ENCODE measurements at places on chromosomes 6 and 20.
A peak's percentile ranks its signal among the peaks of the same experiment; 100 is the strongest.

GRCh38 chr6:5190507-5190906, 70.2 kb downstream of the LYRM4 start:
- DNase-seq, result peak; percentile 84

- DNase-seq, result no peak
Observed at GRCh38 chr6:142118328-142118727, 14.4 kb upstream of the GJE1 start.

DNA sequence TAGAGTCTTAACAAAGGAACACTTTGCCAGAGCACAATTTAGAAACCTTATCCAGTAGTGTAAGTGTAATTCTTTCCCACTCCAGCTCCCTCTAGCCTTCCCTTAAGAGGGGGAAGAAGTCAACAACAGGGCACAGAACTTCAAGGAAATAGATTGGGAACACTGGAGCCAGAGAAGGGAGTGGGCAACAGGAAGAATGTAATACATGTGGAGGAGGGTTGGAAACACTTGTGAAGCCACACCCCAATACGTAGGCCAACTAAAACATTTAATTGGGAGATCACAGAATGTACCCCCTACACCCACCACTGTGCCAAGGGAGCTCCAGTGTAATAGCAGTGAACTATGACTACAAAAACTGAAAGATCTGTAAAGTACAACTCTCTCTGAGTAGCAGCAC, 735.7 kb upstream of the HS3ST5 start:
- no peak for DNase-seq

DNA sequence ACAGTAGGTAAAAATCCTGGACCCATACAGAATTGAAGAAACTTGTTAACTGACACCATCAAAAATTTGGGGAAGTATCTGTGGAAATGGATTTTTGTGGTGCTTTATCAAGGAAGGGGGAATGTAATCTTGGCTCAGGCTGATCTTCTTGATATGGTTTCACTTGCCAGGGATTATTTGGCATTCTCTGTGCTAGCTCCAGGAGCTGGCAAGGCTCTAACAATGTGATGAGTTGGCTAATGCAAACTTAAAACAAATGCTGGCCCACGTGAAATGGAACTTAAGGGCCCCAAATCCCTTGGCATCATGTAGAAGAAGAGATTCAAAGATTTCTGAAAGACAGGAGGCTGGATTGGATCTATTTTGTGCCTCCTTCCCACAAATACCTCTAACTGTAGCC, 13.1 kb downstream of the KCNS1 start:
- no peak for DNase-seq

GRCh38 chr6:43376551-43376981, 7.1 kb upstream of the ZNF318 start:
- peak; percentile 88 for DNase-seq

All from trophoblast cell (in vitro differentiated cells and primary cell).